Coronary artery (tissue), 2 donors: ENCODE measurements at places on chromosomes 7 and 10.

DNA sequence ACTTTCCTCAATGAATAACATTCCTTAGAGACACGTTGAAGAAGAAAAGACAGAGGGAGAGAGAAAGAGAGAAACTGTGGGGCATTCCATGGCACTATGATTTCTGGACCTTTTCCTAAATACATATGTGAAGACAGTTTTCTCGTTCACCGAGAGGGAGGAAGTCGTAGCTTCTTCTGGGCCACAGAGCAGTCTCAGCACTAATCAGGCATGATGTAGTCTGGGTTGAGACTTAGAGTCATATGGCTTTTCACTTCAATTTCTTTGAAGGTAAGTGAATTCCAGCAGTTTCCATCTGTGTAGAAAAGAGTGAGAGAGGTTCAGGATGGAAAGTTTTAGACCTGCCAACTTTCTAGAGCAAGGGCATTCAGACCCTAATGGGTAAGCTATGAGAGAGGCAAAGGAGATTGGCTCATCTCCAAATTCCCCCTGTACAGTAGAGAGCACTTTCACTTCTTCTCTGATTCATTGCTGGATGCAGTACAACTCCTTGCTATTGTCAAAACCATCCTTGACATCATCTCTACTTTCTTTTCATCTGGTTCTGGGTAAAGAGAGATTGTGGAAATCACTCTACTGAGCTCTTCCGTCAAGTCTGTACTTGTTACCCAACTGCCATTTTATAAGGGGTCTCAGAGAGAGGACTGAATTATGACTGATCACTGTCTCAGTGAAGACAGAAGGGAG lies 31.5 kb upstream of the OR9A4 start:
- DNase-seq: no peak

DNA sequence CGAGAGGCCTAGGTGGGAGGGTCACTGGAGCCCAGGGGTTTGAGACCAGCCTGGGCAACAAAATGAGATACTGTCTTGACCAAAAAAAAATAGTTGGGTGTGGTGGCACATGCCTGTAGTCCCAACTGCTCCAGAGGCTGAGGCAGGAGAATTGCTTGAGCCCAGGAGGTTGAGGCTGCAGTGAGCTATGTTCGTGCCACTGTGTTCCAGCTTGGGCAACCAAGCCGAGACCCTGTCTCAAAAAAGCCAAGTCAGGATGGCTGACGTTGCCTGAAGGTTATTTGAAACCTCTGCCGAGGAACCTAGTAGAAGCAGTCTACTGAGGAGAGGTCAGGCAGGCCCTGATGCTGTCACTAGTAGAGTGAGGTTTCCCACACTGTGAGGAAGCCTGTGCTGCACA lies 22.8 kb downstream of the DNAJB6 start:
- no peak for DNase-seq

DNA sequence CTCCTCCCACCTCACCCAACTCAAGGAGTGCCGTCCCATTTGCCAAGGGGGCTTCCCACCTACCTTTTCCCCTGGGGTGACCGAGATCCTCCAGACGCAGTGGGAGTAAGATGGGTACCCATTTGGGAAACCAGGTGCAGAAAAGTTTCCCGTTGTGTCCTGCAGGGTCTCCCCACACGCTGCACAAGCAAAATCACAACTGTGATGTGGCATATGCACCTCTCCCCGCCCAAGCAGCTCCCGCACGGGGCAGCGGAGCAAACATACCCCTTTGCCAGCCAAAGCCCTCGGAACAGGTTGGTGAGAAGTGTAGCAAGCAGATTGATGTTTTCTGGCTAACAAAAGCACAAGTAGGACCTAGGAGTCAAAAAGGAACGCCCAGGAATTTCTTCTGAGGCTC lies 51.5 kb upstream of the OPALIN start:
- DNase-seq: peak; percentile 43

GRCh38 chr10:71645185-71645584 lies 74.4 kb downstream of the C10orf105 start:
- DNase-seq: no peak

- DNase-seq: no peak
These were observed 37.3 kb upstream of the LEP start for GRCh38 chr7:128203710-128204214.

DNA sequence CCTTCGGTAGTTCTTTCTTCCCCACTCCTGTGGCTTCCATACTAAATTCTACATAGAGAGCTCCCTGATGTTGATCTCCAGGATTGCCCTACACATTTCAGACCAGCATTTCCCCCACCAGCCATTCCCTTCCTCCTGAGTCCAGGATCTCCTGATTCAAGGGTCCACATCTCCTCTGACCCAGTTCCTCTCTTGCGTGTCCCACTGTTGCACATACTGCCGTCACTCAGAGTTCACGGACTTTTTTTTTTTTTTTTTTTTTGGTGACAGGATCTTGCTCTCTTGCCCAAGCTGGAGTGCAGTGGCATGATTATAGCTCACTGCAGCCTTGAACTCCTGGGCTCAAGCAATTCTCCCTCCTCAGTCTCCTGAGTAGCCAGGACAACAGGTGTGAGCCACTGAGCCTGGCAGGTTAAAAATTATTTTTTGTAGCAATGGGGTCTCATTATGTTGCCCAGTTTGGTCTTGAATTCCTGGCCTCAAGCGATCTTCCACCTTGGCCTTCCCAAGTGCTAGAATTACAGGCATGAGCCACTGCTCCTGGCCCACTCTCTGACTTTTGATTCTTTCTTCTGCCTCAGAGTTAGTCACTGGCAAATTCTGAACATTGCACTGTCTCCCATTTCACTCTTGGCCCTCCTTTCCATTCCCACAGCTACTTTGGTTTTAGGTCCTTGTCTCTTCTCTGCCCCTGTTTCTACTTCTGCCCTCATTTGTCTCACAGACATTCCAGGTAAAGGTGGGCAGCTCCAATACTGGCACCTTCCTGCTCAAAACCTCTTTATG lies 29.6 kb upstream of the ZRANB1 start:
- no peak for DNase-seq
